ENCODE measurements at places on chromosomes 6 and 20.

GRCh38 chr6:25754535-25754934 is at the start of gene SLC17A4:
TSS of gene SLC17A4 (plus strand) at chr6:25754742. CDS start at chr6:25761963, 7,221 bp downstream.
- no peak for DNase-seq

DNA sequence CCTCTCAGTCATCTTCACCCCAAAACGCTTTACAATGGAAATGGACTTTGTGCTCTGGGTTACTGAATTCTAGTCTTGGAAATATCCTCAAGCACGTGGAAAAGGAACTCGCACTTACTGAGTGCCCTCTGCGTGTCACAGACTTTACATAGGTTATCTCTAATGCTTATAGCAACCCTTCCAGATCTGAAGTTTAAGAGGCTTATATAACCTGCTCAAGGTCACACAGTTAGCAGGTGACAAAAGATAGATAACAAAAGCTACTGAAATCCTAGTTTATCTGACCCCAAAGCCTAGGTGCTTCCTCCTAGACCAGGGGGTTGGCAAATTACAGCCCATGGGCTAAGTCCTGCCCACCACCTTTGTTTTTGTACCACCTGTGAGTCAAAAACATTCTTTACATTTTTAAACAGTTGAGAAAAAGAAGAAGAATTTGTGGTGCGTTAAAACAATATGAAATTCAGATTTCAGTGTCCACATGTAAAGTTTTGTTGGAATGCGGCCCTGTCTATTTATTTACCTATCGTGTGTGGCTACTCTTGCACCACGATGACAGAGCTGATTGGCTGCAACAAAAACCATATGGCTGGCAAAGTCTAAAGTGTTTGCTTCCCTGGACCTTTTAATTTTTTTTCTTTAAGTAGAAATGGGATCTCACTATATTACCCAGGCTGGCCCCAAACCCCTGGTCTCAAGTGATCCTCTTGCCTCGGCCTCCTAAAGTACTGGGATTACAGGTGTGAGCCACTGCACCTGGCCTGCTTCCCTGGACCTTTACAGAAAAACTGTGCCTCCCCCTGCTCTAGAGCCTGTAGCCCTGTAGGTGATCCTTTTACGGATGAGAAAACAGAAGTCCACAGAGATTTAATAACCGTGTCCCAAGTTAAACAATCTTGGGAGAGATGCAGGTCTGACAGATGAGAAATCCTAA is 110.2 kb upstream of the RREB1 start:
- DNase-seq = peak; percentile 23

- no peak for DNase-seq
Observed at GRCh38 chr6:44622956-44623355, 235.4 kb downstream of the CDC5L start.

GRCh38 chr6:84516154-84516553 is 248.2 kb downstream of the TBX18 start:
- DNase-seq = no peak

- no peak for DNase-seq
Observed at GRCh38 chr20:52405417-52405816, 213.8 kb upstream of the ZFP64 start.

- DNase-seq = no peak
Observed at GRCh38 chr6:136510782-136511181, 39.4 kb downstream of the MAP7 start.

GRCh38 chr6:155349129-155349528 is 34.8 kb upstream of the TFB1M start:
- no peak for DNase-seq

- DNase-seq = no peak
Observed at GRCh38 chr20:50750145-50750671, 18.8 kb downstream of the PARD6B start.

DNA sequence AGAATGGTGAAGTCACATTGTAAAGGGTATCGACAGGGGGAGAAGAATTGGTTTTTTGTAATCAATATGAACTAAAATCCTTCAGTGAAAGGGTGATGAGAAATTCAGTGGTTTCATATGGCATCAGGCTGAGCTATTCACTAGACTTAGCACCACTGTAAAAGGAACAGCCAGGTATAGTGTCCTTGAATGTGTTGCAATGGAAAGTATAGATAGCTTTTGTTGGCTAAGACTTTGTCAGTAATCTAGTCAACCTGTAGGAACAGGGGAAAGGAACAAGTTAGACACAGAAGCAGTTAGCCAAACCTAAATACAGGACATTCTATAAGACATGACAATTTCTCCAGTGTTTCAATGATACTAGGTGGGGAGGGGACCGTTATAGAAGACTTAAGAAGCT is 172.6 kb upstream of the MOCS1 start:
- DNase-seq = no peak

DNA sequence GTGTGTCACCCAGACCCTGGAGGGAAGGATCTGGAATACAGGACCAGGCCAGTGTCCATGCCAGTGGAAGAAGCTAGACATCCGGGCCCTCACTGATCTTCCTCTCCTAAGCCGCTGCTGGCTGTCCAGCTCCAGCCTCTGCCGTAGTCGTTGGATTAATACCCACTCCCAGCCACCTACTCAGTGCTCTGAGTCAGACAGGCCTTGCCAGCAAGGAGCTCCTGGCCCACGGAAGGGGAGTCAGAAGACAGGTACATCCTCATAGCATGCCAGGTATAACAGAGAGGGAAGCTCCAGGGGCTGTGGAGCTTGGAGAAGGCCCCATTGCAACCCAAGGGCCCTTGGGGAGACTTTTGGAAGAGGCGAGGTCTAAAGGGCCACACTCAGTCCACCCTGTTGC is 49.0 kb downstream of the STK35 start:
- DNase-seq = no peak

DNA sequence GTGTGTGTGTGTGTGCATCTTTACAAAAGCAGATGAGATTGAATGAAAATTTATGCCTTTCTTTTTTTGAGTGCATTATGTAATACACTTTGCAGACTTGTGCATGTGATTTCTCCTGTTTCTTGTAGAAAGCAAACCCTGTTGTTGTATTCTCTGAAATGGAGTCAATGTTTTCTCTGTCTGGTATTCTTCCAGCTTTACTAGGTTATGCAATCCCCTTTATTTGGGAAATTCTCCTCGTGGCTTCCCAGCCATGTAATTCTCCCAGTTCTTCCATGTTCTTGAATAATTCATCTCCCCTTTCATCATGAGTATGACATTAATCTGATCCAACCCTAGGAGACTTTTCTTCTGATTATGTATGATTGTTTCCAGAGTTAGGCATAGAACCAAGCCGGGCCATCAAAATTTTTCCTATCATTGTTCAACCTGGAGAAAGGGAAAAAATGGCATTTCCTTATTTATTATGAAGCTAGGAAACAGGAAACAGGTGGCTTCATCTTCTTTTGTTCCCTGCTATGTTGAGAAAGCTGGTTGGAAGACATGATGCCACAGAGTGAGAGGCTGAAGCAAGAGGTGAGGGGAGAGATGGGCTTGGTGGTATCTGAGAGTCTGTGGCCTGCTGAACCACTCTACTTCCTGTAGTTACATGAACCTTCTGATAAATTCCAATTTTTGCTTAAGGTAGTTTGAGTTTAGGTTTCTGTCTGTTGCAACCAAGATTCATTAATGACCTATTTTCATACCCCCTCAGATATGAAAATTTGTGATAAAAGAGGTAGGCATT is 68.8 kb downstream of the PRL start:
- DNase-seq = peak; percentile 24

- DNase-seq = no peak
Observed at GRCh38 chr6:30077218-30077617, 1.6 kb upstream of the RNF39 start.
